ENCODE measurements at places on chromosomes 6 and 20. TPM values are rescaled to one million over a fixed set of nuclear protein-coding genes. Genes with fewer than 3 reads are reported as not detected.
A peak's percentile ranks its signal among the peaks of the same experiment; 100 is the strongest.

DNA sequence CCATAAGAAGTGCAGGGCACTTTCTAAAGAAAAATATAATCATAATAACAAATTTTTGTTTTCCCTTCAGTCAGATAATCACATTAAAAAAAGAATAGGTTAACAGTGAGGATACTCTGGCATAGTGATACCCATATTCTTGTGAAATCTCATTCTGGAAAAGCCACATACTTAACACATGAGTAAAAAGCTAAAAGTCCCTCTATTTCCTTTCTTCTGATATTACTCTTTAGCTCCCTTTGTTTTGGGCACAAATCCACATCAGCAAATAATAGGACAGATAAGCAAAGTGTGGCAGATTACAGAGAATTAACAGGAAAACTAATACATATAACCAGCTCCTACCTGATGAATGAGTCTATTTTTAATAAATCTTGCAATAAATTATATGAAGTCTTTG is 15.8 kb downstream of the SHPRH start:
- peaks cover 69% of the 10 kb centered on the region for H3K36me3 ChIP-seq
- no peaks in the 10 kb centered on the region for H3K4me1 ChIP-seq
- no peak overlapping the region for H3K4me3 ChIP-seq
- no peak for DNase-seq
- H3K27ac ChIP-seq: no peak overlapping the region

DNA sequence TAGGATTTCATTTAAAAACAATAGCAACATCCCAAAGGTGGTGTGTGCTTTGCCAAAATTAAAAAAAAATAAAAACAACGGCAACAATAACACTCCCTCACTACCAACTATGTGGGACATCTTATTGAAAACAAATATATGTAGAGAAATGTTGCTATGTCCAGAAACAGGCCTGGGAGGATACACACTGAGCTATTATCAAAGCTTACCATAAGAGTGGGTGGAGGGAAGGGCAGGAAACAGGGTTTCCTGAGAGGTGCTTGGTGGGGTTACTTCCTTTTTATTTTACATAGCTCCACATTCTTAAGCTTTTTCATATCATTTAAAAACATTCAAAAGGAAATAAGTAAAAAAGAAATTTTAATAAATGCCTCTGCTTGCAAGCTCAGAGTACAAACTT is 150.0 kb upstream of the RIPOR2 start:
- H3K4me1 ChIP-seq: peaks cover 10% of the 10 kb centered on the region
- H3K36me3 ChIP-seq: peaks cover 23% of the 10 kb centered on the region
- DNase-seq: no peak
- no peaks in the 10 kb centered on the region for H3K27me3 ChIP-seq
- H3K27ac ChIP-seq: no peak overlapping the region
- no peak overlapping the region for H3K4me3 ChIP-seq

DNA sequence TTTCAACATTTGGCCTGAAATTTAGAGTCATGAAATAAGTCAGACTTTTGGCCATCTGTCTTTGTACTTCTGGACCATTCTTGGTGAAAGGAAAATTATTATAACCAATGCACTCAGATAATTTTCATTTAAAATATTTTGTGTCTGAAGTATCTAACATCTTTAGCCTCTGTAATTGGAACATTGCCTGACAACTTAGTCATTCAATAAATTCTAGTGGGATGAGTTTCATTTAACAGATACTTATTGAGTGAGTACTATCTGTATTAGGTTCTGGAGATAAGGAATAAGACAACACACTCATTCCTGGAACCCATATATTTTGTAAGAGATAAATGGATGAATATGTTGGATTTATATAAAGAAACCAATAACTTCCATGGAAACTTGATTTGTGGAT is 536.0 kb downstream of the BCKDHB start:
- no peaks in the 10 kb centered on the region for H3K27me3 ChIP-seq
- H3K4me3 ChIP-seq: no peak overlapping the region
- H3K36me3 ChIP-seq: no peaks in the 10 kb centered on the region
- no peaks in the 10 kb centered on the region for H3K4me1 ChIP-seq
- no peak overlapping the region for H3K27ac ChIP-seq

DNA sequence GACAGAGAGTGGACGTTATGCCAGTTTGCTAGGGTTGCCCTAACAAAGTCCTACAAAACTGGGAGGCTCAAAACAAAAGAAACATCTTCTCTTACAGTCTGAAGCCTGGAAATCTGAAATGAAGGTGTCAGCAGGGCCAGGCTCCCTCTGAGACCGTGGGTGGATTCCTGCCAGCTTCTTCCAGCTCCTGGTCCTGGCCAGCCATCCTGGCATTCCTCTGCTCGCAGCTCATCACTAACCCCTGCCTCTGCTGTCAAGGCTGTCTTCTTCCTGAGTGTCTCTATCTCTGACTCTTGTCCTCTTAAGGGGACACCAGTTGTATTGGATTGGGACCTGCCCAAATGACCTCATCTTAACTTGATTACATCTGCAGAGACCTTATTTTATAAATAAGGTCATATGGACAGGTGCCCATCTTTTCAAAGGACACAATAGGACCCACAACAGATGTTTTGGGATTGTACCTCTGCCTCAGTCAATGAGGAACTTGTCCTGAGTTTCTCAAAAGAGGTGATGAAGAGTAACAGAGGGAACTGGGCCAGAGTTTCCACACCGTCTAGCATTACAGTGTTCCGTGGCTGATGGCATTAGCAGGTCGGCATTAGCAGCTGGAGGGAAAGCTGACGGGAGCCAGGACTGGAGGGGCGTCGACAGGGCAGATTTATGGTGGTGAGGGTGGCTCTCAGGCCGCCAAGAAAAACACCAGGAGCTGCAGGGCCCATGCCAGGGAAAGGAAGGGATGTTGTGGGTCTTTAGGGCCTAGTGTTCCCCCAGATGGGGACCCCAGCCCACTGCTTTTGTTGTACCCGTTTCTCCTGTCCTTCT is 157.3 kb downstream of the TBXT start:
- H3K27me3 ChIP-seq: peaks cover 44% of the 10 kb centered on the region
- no peak overlapping the region for H3K27ac ChIP-seq
- H3K36me3 ChIP-seq: no peaks in the 10 kb centered on the region
- peaks cover 3% of the 10 kb centered on the region for H3K4me1 ChIP-seq

DNA sequence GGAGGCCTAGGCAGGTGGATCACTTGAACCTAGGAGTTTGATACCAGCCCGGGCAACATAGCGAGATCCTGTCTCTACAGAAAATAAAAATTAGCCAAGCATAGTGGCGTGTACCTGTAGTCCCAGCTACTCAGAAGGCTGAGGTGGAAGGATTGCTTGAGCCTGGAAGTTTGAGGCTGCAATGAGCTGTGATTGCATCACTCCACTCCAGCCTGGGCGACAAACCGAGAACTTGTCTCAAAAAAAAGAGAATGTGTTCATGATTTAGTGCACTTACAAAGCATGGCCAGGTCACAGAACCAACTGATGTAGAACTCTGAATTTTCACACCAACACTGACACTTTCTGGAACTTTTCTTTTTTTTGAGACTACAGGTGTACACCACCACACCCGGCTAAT is 182.7 kb downstream of the ZFP64 start:
- H3K4me3 ChIP-seq: no peak overlapping the region
- H3K27me3 ChIP-seq: peaks cover 6% of the 10 kb centered on the region
- H3K36me3 ChIP-seq: no peaks in the 10 kb centered on the region
- no peak overlapping the region for H3K27ac ChIP-seq

- DNase-seq: no peak
- H3K27me3 ChIP-seq: no peaks in the 10 kb centered on the region
- peaks cover 78% of the 10 kb centered on the region for H3K36me3 ChIP-seq
- no peak overlapping the region for H3K4me3 ChIP-seq
- H3K4me1 ChIP-seq: peaks cover 22% of the 10 kb centered on the region
- H3K27ac ChIP-seq: no peak overlapping the region
These were observed 16.9 kb downstream of the SERINC1 start for GRCh38 chr6:122454673-122455072.

GRCh38 chr20:32649697-32650400 is 23.9 kb downstream of the C20orf203 start:
- no peak overlapping the region for H3K4me3 ChIP-seq
- peaks cover 3% of the 10 kb centered on the region for H3K27me3 ChIP-seq
- no peak for DNase-seq

DNA sequence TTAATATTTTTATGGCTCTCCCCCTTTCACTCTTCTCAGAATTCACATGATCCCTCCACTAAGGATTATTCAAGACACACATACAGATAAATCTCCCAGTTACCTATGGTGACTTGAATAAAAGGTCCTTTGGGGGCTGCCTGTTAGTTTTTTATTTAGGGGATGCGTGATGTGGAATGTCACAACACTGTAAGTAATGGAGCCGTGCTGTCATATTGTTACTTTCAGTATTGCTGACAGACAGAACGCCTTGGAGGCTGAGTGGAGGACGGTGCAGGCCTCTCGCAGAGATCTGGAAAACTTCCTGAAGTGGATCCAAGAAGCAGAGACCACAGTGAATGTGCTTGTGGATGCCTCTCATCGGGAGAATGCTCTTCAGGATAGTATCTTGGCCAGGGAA is 291.7 kb downstream of the UTRN start:
- H3K4me3 ChIP-seq: no peak overlapping the region
- peaks cover 2% of the 10 kb centered on the region for H3K4me1 ChIP-seq
- no peak overlapping the region for H3K27ac ChIP-seq
- no peak for DNase-seq
- peaks cover 65% of the 10 kb centered on the region for H3K36me3 ChIP-seq

- H3K4me3 ChIP-seq: no peak overlapping the region
- no peaks in the 10 kb centered on the region for H3K27me3 ChIP-seq
- no peak overlapping the region for H3K27ac ChIP-seq
- H3K36me3 ChIP-seq: peaks cover 81% of the 10 kb centered on the region
- no peak for DNase-seq
- H3K4me1 ChIP-seq: no peaks in the 10 kb centered on the region
These were observed 26.7 kb downstream of the GTSF1L start for GRCh38 chr20:43699941-43700565.

DNA sequence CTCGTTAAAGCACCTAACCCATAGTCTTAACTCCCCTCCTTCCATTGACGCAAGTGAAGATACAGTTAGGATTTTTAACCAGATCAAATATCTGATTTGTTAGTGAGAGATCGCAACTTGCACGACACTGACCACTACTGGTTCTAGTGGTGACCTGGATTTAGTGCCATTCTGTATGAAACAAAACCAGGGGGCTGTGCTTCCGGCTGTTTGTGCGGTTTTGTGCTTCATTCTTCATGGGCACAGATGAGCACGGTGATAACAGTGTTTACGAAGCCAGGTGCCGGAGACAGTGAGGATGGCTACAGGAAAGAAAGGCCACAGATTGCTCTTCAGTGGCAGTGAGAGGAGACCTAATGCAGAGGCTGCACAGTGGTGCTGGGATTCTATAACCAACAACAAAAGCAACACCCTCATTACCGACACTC is 75.5 kb downstream of the NOL4L start:
- H3K27me3 ChIP-seq: no peaks in the 10 kb centered on the region
- H3K36me3 ChIP-seq: no peaks in the 10 kb centered on the region
- H3K27ac ChIP-seq: peak overlapping the region; percentile 15

- peak overlapping the region; percentile 79 for H3K4me3 ChIP-seq
- no peak for DNase-seq
- H3K36me3 ChIP-seq: no peaks in the 10 kb centered on the region
- H3K4me1 ChIP-seq: peaks cover 17% of the 10 kb centered on the region
- H3K27me3 ChIP-seq: peaks cover 32% of the 10 kb centered on the region
These were observed 1.1 kb upstream of the DCBLD1 start for GRCh38 chr6:117481278-117481925.

DNA sequence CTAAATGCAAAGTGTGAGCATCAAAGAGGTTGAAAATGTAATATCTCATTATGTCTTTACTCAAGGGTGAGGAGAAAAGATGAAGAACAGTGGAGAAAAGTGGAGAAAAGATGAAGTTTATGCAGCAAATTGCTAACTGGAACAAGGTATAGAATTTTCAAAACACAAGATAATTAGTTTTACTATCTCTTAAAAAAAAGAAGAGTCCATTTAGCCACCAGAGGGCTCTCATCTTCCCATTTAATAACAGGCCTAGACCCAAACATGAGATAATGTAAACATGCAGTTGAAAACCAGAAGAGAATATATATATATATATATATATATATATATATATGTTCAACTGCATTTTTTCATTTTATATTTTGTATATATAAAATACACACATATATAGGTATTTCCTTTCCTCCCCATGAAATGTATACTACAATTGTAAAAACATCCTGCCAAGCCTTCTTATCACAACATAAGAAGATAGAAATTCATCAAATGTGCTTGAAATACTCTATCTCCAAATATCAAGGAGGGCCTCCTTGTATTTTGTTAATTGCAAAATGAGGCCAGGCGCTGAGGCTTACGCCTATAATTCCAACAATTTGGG is 78.4 kb downstream of the ADTRP start:
- DNase-seq: no peak
- no peaks in the 10 kb centered on the region for H3K27me3 ChIP-seq
- no peaks in the 10 kb centered on the region for H3K36me3 ChIP-seq
- H3K4me3 ChIP-seq: no peak overlapping the region

DNA sequence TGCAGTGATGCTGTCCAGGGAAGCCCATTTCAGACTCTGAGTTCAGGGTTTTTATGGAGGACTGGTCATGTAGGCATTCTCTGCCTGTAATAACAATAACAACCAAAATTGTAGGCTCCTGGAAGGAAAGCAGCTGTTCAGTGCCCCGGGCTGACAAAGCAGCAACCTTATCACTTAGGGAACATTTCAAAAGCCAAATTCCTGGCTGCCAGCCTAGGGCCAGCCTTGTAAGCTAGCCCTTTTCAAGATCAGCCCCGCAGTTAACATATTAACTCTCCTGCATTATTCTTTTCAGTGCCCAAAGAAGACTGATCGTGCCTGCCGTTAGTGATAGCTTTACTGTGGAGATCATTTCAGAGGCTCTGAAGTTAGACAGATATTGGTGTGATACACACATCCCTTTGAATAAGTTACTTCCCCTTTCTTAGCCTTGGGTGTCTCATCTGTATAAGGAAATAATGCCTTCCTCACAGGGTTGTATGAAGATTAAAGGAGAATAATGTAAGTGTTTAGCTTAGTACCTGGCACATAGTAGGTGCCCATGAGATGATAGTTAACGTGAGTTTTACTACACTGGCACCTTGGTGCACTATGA is 44.1 kb downstream of the CTNNBL1 start:
- no peak for DNase-seq
- H3K4me1 ChIP-seq: peaks cover 14% of the 10 kb centered on the region
- H3K27ac ChIP-seq: no peak overlapping the region

- no peaks in the 10 kb centered on the region for H3K4me1 ChIP-seq
- peaks cover 91% of the 10 kb centered on the region for H3K36me3 ChIP-seq
These were observed 59.2 kb upstream of the CSE1L start for GRCh38 chr20:48986899-48987298.

- no peaks in the 10 kb centered on the region for H3K36me3 ChIP-seq
- no peaks in the 10 kb centered on the region for H3K27me3 ChIP-seq
- H3K4me3 ChIP-seq: no peak overlapping the region
- no peak overlapping the region for H3K27ac ChIP-seq
These were observed 109.6 kb upstream of the FRMD1 start for GRCh38 chr6:168188369-168189199.

DNA sequence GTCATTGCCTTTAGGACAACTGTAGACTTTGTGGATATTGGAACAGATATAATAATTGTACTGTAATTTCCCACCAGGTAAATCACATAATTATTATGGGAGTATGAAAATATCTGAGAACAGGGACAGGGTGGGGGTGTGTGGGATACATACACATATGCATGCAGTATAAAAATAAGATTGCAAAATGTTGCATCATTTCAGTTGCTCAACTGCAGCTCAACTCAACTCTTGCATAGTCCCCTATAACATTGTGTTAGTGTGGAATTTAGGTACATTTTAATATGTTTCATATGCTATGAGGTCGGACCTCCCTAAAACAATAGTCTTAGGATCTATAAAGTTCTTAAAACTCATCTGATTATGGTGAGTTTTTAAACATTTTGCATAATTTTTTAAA is 275.0 kb upstream of the FLRT3 start:
- peaks cover 4% of the 10 kb centered on the region for H3K27me3 ChIP-seq
- H3K36me3 ChIP-seq: no peaks in the 10 kb centered on the region
- no peak overlapping the region for H3K27ac ChIP-seq
- H3K4me1 ChIP-seq: no peaks in the 10 kb centered on the region
- no peak overlapping the region for H3K4me3 ChIP-seq
- DNase-seq: no peak

Gene GINS1
- 5.4 TPM for total RNA-seq
